ENCODE measurements at places on chromosomes 1 and 21.
A peak's percentile ranks its signal among the peaks of the same experiment; 100 is the strongest.

GRCh38 chr1:63662841-63663240 is 69.6 kb downstream of the PGM1 start:
- no peak for DNase-seq

GRCh38 chr21:33069994-33070743 is at the start of gene OLIG1:
OLIG1 (plus strand) TSS chr21:33070141; CDS start chr21:33070247, 106 bp downstream.
- no peak for DNase-seq

DNA sequence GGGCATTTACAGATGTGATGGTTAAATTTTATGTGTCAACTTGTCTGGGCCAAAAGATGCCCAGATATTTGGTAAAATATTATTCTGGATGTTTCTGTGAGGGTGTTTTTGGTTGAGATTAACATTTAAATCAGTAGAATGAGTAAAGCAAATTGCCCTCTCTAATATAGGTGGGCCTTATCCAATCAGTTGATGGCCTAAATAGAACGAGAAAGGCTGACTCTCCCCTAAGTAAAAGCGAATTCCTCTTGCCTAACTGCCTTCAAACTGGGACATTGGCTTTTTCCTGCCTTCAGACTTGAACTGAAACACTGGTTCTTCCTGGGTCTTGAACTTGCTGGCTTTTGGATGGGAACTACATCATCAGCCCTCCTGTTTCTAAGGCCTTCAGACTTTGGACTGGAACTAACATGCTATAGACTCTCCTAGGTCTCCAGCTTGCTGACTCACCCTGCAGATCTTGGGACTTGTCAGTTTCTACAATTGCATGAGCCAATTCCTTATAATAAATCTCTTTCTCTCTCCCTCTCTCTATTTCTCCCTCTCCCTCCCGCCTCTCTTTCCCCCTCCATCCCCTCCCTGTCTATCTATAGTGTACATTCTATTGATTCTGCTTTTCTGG is 10.2 kb upstream of the NAV1 start:
- no peak for DNase-seq

- no peak for DNase-seq
These were observed 255.9 kb downstream of the FAF1 start for GRCh38 chr1:50704126-50704525.

DNA sequence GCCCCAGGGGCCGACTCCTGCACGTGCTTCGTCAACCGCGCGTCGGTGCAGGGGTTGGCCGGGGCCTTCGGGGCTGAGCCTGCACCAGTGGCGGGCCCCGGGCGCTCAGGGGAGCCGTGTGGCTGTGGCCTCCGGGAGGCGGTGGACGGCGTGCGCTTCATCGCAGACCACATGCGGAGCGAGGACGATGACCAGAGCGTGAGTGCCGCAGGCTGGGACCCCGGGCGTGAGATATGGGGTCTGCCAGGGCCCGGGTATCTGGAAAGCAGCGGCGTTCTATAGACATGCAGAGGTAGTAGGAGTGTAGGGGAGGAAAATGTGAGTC is 4.3 kb downstream of the CHRNB2 start:
- no peak for DNase-seq

DNA sequence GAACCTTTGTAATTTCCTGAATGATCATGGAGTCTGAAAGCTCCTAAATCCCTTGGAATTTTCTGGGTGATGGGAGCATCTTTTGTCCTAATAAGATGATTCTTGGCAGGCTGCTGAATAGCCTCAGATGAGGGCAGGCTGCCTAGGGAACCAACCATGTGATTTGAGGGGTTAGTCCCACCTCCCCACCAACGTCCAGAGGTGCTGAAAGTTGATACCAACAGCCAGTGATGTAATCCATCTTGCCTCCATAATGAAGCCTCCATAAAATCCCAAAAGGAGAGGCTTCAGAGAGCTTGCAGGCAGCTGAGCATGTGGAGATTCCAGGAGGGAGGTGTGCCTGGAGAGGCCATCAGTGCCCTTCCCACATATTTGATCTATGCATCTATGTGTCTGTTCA is 43.7 kb downstream of the GTF2B start:
- DNase-seq = no peak

DNA sequence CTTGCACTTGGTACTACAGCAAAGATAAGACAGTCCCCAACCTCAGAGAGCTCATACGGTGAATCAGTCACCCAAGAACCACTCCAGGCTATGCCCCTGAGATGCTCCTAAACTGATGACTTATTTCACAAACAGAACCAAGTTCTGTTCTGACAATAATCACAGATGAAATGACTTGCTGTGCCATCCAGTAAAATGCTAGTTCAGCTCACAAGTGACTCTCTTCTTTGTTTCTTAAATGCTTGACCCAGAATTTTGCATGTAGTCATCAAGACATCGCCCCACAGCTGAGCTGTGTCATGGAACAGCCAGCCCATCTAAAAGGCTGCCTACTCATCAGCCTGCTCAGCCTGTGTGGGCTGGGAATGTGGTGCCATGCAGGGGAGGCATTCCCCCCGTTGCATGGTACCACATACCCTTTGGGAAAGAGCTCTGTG is 6.1 kb upstream of the SLC19A2 start:
- DNase-seq = no peak

- DNase-seq = no peak
These were observed 171.5 kb downstream of the AJAP1 start for GRCh38 chr1:4825800-4826450.

GRCh38 chr1:231566496-231566895 is 38.0 kb downstream of the TSNAX start:
- no peak for DNase-seq

DNA sequence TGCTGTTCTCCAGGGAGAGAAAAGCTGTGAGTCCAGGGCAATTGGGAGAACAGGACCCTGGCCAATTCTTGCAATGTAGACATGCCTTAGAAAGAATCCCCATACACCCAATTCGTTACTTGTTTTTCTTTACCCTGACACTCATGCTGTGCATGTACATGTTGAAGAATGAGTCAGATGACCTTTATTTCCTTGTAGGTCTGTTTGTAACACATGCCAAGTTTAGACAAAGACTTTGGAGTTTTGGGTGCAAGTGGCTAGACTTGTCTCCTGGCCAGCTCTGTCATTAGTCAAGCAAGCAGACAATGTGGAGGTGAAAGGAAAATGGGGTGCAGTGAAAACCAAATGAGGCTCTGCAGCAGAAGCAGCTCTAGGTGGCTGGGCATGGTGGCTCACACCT is 38.1 kb downstream of the GNPAT start:
- no peak for DNase-seq

- DNase-seq = no peak
These were observed 56.4 kb downstream of the AGL start for GRCh38 chr1:99906535-99906934.

DNA sequence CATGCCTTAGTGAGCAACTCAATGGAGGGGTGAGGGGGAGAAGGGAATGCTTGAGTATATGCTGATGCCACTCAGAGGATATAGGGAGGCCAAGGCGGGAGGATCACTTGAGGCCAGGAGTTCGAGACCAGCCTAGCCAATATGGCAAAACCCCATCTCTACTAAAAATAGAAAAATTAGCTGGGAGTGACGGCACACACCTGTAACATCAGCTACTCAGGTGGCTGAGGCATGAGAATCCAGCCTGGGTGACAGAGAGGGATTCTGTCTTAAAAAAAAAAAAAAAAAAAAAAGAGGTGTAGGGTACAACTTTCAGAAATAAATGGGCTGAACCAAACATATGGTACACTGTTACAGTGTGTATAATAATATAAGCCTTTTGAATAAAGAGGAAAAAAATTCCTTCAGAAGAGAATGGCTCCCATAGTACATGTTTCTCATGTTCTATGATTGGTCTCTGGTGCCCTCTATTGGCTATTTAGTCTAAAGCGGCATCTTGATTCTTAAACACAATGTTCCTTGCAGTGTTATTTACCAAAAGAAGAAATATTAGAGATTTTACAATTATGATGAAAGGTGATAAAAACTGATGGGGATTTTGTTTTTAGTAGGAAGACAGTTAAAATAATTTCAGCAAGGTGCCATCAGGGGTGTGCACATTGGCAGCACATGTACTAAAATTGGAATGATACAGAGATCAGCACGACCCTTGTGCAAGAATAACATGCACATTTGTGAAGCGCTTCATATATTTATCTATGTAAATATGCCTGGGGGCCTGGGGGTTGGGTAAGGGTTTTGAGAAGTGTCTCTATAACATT is 109.8 kb downstream of the PATJ start:
- no peak for DNase-seq

GRCh38 chr1:205118752-205119151 is 3.0 kb downstream of the RBBP5 start:
- no peak for DNase-seq

DNA sequence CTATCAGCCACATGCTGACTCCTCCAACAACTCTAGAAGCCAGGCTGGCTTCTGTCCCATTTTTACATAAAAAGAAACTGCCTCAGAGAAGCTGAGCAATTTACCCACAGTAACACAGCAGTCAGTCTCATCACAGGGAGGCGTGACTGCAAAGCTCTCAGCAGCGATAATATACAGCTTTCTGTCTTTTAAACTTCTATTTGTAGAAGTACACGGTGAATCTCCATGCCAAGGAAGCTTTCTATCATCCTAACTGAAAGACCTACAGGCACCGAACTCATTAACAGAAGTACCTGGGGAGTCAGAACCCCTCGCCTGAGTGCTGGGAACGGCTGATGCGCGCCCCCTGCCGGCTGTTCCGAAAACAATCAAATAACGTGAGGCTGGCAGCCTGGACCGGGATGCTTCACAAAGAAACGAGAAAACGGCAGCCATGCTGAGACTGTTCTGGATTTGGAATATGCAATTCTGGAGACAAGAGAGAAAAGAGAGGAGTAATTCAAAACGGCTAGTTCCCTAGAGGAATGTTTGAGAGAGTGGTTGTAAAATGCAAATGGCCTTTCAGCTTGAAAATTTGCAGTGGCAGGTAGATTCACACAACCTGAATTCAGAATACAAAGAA is 43.5 kb upstream of the RAB4A start:
- DNase-seq = peak; percentile 76

DNA sequence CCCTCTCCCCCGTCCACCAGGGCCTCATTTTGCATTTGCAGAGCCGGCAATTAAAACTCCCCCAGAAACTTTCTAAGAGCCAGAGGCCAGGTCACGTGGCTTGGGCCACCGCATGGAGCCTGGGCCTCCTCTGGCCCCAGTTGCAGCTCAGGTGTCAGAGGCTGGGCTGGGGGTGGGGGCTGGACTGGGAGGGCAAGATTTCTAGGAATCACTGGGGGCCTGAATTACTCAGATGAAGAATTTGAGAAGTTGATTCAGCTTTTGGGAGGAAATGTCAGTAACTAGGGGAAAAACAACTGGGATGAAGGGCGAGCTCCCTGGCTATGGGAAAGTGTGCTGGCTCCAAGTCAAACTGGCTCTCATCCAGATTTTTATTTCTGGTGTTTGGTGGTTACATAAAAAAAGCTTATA is 151.0 kb downstream of the CDC7 start:
- no peak for DNase-seq

- DNase-seq = no peak
These were observed 164.9 kb upstream of the COA6 start for GRCh38 chr1:234208351-234208750.

DNA sequence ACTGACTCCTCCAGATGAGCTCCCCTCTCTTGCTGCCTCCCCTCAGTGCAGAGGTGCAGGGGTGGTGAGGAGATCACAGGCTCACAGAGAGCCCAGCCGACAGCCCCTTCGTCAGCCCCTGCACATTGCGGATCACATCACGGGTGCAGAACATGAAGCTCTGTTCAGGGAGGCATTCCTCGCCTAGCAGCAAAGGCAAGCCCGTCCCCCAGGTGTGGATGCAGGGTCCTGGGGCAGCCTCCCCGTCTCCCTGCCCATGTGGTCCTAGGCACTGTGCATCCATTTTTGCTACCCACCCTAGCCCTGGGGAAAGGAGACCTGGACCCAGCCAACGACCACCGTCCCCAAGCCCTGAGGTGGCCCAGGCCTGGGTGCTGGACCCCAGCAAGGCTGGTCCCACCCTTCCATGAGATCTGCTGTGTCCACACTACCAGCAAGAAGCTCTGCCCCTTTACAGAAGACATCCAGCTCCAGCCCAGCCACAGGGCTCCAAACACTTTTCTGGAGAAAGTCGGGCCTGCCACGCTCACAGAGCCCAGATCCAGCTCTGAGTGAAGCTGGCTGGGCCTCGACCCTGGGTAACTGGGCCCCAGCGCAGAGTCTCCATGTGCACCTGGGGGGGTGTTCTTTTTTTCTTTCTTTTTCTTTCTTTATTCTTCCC is 248.7 kb downstream of the NPHP4 start:
- no peak for DNase-seq

DNA sequence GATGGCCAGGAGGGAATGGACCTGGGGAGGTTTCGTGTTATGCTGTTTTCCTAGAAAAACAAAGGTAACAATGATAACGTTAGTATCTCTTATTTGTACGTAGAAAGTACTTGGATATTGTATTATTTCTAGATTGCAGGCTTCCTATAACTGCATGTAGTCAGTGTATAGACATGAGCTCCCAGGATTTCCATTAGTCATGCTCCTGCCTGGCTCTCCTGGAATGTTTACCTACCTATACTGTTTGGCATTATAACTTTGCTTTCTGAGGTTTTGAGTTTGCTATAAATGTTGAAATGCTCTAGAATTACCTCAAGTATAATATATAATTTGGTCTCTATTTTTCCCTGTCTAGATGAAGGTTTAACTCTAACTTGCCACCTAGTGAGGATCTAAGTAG is 66.1 kb downstream of the TTC3 start:
- DNase-seq = no peak

DNA sequence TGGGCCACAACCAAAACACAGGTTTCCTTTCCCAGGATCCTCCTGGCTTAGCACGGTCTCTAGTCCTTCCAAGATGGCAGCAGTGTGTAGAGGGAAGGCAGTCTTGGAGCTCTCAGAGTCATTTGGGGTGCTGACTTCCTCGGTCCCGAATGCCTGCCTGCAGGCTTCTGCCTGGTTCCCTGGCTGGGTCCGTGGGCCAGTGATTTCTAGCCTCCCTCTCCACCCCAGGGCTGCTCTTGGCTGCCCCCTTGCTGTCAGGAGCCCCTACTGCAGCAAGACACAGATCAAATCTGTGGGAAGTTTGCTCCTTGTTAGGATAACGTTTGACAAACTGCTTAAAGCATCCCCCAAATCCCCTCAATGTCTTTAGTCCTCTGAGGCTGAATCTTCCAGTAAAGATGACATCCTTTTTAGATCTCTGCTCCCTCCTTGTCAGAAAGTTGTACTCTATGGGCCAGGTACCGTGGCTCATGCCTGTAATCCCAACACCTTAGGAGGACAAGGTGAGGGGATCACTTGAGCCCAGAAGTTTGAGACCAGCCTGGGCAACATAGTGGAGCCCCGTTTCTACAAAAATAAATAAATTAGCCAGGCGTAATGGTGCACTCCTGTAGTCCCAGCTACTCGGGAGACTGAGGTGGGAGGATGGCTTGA is 272.5 kb downstream of the RRAGC start:
- DNase-seq = peak; percentile 34
